T-helper 1 cell (primary cell): ENCODE measurements at places on chromosomes 4 and X.
A peak's percentile ranks its signal among the peaks of the same experiment; 100 is the strongest.

GRCh38 chr4:181601103-181601502, 642.1 kb upstream of the TENM3 start:
- no peak for DNase-seq

DNA sequence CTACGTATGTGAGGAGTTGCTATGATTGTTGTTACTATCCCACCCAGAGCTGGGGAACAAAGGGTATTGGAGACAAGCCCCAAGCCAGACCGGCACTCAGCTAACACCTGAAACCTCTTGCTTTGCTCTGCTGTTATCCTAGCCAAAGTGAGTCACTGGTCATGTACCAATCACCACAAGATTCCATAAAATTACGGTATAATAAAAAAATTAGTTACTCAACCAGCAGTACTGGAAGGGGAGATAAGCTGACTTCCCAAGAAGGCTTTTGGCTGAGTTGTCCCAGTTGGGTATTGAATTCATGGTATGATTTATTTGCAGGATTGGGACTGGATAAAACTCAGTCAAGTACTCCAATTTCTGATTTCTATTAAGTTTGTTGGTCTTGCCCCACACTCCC, 5.3 kb downstream of the EDA2R start:
- no peak for DNase-seq

DNA sequence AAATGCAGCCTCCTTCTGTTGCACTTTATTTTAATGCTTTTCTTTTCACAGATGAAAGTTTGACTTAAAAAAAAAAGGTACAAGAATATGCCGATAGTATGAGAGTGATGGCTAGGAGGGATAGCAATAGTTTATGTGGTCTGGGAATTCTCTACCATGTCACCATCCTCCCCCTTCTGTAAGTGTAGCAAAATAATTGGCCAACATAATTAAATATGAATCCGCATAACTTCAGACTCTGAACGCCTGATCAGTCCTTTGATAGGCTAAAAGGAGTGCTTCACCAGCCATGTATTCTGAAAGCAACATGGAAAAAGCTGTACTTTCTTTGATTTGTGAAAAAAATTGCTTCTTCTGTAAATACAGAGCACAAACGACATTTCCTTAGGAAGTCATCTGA, 95.7 kb upstream of the TTC29 start:
- no peak for DNase-seq

DNA sequence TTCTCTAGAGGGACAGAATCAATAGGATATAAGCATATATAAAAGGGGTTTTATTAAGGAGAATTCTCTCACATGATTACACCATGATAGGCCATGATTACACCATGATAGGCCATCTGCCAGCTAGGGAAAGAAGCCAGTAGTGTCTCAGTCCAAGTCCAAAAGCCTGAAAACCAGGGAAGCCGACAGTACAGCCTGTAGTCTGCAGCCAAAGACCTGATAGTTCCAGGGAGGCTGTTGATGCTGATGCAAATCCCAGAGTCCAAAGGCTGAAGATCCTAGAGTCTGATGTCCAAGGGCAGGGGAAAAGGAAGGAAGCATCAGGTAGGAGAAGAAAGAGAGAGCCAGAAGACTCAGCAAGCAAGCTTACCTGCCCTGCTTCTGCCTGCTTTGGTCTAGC, 411.3 kb upstream of the EMCN start:
- DNase-seq: no peak

GRCh38 chr4:184337907-184338306, 120.2 kb upstream of the ENPP6 start:
- no peak for DNase-seq

GRCh38 chr4:93243262-93243661, 585.3 kb upstream of the ATOH1 start:
- no peak for DNase-seq

DNA sequence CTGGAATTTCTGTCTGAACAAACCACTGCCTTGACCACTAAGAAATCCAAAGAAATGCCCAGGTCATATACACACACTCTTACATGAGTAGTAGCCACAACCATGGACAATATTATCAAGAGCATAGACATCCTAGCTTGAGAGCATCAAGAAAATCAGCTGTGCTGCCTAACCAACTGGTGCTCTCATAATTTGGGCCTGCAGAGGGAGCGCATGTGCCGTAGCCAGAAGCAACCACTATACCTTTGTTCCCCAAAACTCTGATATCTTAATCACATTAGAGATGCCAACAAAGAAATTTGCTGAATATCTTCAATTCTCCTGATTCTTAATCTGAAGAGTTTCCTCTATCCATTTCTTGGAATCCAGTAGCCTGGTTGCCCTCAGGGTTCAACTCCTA, 163.6 kb downstream of the ZNF674 start:
- DNase-seq: no peak

- DNase-seq: no peak
Observed at GRCh38 chrX:153459986-153460385, 10.4 kb downstream of the HAUS7 start.

- no peak for DNase-seq
Observed at GRCh38 chrX:110805303-110805702, 9.7 kb upstream of the CHRDL1 start.

DNA sequence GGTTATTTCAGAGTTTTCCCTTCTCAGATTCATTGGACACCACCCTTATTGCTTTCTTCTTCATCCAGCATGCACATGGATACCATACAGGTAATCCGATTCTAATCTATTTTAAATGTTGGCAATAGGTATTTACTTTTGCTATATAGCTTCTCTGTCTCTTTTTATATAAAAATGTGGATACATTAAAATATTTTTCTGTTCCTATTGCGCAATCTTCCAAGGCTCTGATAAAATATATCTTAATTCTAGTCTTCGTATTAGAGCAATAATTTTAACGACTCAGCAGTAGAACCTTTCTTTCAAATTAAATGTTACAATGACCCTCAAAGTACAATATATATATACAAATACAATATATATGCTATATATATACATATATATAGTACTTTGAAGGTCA, 239.8 kb downstream of the DCAF12L2 start:
- no peak for DNase-seq

- no peak for DNase-seq
Observed at GRCh38 chrX:39907964-39908661, 189.6 kb downstream of the BCOR start.

DNA sequence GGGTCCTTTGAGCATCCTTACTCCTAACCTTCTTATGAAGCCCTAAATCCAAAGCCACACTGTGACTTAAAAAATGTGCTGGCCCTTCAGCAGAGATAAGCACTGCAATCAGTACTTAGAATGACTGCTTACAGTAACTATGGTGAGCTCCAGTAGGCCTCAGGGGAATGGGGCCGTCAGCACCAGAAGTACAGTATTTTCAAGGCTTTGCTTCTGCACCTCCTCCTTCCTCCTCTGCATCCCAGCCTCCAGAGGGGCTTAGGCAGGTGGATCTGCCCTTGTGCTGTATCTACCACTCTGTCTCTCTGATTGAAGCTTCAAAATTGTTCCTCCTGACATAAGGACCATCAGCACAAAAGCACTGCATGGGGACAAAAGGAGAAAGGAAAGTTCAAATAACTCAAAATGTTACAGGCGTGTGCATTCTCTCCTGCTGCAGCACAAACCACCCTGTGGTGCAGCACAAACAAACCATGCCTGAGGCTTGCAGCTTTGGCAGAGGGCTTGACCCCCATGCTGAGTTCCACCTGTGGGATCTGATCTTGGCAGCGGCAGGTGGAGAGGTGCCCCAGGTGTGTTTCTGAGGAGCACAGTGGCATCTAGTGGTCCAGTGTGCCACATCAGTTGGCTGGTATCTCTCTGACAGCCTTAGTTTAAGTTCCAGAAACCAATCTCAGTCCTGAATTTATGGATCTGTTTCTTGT, 164.7 kb downstream of the SOWAHB start:
- no peak for DNase-seq

GRCh38 chrX:110691446-110691845, 104.2 kb downstream of the CHRDL1 start:
- no peak for DNase-seq

DNA sequence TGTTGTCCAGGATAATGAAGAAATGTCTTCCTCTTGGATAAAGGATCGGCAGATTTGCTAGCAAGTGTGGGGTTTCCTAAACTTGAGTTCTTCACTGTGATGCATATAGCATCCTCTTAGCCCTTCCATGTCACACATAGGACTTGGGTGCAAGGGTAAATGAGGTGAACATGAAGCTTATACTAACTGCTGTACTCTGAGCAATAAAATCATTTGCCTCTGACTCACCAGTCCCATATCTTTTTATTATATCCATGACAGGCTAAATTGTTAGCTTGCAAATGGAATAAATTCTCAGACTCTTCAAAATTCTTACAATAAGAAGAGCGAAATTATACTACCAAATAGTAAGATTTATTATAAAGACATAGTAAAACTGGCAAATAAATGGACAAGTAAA, 14.7 kb upstream of the TBC1D1 start:
- no peak for DNase-seq

DNA sequence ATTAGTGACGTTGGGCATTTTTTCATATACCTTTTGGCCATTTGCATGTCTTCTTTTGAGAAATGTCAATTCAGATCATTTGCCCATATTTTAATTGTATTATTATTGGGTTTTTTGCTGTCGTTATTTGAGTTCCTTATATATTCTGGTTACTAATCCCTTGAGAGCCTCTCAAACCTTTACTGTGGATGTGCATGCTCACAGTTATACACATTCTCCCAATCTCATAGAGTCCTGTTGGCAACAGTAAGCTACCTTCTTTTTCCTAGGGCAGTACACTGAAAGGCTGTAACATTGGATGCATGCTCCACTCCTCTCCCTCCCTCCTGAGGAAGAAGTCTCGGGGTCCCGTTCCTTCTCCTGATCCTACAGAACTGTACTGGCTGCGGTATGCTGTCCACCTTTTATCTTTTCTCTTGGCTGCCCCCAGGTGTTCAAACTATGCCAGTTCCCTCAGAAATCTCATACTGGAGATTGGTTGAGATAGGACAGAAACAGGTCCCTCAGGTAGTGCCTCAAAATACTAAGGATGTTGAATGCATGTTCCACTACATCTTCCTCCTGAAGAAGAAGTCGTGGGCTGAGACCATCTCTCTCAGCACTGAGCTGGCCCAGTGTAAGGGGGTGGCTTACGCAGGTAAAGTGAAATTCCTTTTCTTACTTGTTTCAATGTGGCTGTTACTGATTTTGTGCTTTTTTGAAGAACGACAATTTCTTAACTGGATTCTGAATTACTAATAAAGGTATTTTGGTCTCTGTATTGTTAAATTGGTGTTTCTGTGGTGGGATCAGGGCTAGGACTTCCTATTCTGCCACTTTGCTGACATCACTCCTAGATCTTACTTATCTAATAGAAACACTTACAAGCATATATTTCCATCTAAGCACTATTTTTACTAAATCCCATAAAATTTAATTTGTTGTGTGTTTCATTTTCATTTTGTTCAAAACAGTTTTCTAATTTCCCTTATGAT, 145.4 kb upstream of the HUWE1 start:
- peak; percentile 61 for DNase-seq

GRCh38 chr4:88610771-88611170, 18.5 kb downstream of the HERC3 start:
- no peak for DNase-seq

GRCh38 chrX:54721424-54721823, 76.6 kb downstream of the ITIH6 start:
- no peak for DNase-seq
